ENCODE measurements at places on chromosomes 6 and 20. TPM values are rescaled to one million over a fixed set of nuclear protein-coding genes. Genes with fewer than 3 reads are reported as not detected.
A peak's percentile ranks its signal among the peaks of the same experiment; 100 is the strongest.

Gene SMLR1
- not detected for total RNA-seq

Gene TMEM14B
- total RNA-seq, result 112 TPM

DNA sequence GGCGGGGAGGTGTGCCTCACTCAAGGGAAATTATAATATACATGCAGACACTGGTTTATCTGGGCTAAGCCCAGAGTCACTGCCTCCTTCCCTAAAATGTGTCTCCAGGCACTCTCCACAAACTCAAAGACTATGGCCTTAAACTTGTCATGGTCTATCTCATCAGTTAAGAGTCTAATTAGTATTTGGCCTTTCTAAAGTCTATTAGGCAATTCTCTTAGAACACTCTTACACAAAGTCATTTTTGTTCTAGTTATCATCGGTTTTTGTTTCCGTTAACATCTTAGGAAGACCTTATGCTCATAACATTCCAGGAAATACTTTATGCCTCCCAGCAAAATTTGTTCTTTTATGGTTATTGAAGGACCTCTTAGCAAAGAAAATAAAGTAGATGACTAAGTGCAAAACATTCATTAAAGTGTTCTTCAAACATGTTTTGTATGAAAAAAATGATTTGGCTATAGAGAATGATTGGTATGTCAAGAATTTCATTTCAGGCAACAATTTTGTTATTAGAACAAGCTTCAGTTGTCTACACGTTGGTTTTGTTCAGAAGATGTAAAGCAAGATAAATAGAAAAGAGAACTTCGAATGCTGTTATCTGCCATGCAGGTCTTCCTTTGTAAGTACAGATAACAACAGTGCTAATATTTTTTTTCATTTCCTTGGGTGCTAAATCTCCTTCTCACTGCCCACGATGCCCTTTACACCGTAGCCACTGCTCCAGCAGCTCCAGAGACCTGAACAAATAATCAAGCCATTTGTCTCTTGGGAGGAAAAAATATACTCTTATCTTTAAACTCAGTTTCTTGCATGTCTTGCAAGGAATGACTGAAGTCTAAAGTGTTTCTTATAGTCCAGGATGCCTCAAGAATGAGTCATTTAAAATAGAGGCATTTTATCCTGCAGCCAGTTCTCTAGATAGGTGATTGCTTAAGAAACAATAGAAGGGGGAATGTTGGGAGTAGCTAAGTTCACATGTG lies 170.4 kb downstream of the HTR1B start:
- DNase-seq, result no peak

Gene AGER
- 9.6 TPM for total RNA-seq

- peak; percentile 32 for DNase-seq
Observed at GRCh38 chr6:158910484-158911440, 89.2 kb downstream of the RSPH3 start.

Gene DPPA5
- total RNA-seq, result not detected

DNA sequence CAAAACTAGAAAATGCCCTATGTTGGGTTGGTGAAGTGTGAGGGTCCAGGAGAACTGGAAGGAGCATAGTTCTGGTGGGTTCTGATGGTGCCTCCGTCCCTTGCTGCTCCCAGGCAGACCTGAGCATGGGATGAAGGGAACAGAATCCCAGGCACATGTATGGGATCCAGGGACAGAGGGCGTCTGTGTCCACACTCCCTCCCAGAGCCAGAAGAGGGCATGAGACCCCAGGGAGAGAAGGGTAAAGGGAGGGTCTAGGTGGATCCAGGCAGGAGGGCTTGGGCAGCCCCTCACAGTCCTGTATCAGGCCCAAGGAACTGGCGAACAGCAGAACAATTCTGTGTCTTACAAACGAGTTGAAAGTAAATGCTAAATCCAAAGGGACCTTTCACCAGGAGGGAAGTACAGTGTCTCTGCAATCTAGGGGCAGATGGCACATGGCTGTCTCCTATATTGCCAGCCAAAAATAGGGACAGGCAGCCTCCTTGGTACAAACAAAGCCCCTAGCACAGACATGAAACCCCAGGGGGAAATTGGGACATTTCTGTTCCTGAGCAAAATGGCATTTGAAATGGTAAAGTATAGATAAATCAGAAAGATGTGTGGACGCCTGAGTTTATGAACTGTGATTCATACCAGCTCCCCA lies 2.5 kb upstream of the BPIFA1 start:
- DNase-seq, result no peak

- no peak for DNase-seq
Observed at GRCh38 chr6:43658161-43658560, 13.3 kb downstream of the RSPH9 start.

DNA sequence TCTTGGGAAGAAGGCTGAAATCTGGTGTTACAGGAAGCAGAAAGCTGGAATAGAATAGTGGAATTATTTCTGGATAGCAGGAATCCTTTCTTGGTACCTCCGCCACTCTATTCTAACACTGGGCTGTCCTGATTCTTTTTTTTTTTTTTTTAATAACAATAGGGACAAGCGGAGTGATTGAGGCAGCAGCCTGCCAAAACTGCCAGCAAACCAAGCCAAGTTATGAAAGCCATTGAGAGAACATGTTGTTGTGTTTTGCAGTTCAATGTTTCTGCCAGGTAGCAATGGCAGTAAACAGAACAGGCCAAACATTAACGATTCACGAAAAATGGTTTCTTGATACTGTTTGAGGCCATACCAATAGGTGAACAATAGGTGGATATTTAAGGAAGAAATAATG lies 47.1 kb downstream of the SLC26A8 start:
- no peak for DNase-seq

DNA sequence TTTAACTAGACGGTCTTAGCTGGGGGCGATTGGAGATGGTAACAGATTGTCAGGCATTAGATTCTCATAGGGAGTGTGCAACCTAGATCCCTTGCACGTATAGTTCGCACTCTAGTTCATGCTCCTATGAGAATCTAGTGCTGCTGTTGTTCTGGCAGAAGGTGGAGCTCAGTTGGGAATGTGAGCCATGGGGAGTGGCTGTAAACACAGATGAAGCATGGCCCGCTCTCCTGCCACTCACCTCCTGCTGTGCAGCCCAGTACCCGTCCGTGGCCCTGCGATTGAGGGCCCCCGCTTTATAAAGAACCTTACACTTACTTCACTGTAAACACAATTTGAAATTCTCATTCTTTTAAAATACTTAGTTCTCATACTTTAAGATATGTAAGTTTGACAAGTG lies 339.4 kb downstream of the CDH26 start:
- DNase-seq, result no peak

Gene SCGN
- not detected for total RNA-seq

DNA sequence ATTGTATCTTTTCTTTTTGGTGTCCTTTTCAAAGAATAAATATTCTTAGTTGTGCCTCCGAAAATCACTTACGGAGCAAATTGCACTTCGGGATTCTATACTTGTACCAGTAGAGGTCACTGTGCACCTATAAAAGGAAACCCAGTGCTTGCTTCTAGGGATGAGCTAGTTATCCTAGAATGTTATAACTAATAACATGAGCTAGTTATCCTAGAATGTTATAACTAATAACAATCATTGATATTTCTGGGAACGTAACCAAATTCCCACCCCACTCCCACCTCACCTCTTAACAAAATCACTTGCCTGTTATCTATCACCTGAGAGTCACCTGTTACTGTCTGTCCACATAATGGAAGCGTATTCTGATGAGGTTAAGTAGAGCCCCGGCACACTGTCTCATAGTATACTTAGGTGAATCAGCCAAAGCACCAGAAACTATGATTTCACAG lies 126.9 kb upstream of the TIAM2 start:
- DNase-seq, result no peak

Gene SLC32A1
- total RNA-seq, result not detected

GRCh38 chr6:138291036-138291848 lies 73.0 kb upstream of the PBOV1 start:
- no peak for DNase-seq

Data from activated naive CD8-positive, alpha-beta T cell treated with anti-CD3 and anti-CD28 coated beads for 36 hours (primary cell).